ENCODE measurements at places on chromosomes 1 and 21.

GRCh38 chr1:231682779-231683178, 56.2 kb downstream of the DISC1 start:
- H3K4me1 ChIP-seq, result no peaks in the 10 kb centered on the region
- no peaks in the 10 kb centered on the region for H3K27me3 ChIP-seq
- DNase-seq, result no peak
- H3K4me3 ChIP-seq, result no peak overlapping the region

DNA sequence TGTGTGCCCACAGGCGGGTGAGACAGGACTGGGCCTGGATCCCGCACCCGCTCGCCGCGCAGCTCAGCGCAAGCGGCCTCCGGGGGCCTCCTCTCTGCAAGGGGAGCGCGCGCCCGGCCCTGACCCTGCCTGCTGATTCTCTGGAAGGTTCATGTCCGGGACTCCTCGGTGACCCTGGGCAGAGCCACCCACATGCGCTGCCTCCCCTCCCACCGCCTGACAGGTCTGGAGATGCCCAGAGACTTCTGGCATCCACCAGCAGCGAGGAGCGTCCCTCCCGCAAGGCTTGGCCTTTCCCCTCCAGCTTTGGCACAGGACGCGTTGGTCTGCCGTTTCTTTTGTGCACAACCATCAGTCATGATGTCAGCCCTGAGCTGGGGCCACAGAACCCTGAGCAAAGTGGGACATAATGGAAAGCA, 42.0 kb upstream of the COL6A2 start:
- H3K4me3 ChIP-seq, result no peak overlapping the region
- no peaks in the 10 kb centered on the region for H3K27me3 ChIP-seq
- no peaks in the 10 kb centered on the region for H3K36me3 ChIP-seq
- no peaks in the 10 kb centered on the region for H3K4me1 ChIP-seq

- H3K27me3 ChIP-seq, result no peaks in the 10 kb centered on the region
- peaks cover 45% of the 10 kb centered on the region for H3K4me1 ChIP-seq
- DNase-seq, result peak; percentile 84
- peak within 1 kb of the TSS; percentile 85 for H3K27ac ChIP-seq
- no peaks in the 10 kb centered on the region for H3K36me3 ChIP-seq
Measured at GRCh38 chr1:36323636-36324352, at the start of gene EVA1B. EVA1B (minus strand) TSS chr1:36323645; CDS start chr1:36323037, 608 bp downstream.

GRCh38 chr1:115505148-115505571, 136.6 kb upstream of the VANGL1 start:
- no peaks in the 10 kb centered on the region for H3K27me3 ChIP-seq
- H3K27ac ChIP-seq, result no peak overlapping the region
- no peak overlapping the region for H3K4me3 ChIP-seq
- no peak for DNase-seq
- H3K36me3 ChIP-seq, result no peaks in the 10 kb centered on the region

GRCh38 chr1:63732666-63733065, 41.2 kb upstream of the ROR1 start:
- H3K27me3 ChIP-seq, result no peaks in the 10 kb centered on the region
- H3K4me1 ChIP-seq, result no peaks in the 10 kb centered on the region
- DNase-seq, result no peak
- H3K27ac ChIP-seq, result no peak overlapping the region

DNA sequence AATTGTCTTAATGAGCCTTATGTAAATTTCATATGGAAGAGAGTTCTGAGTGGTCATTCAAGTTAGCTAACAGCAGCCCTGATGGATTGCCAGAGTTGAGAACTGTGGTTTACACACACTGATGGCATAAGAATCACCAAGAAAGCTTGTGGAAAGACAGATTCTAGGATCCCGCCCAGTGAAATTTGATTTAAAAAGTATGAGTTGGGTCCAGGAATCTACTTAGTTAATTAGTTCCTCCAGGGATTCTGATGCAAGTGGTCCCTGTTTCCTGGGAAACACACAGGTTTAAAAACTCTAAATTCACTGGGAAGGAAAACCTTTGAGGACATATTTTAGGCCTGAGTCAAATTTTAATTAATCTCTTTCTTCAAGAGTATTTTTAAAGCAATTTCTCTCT, 144.3 kb downstream of the NTPCR start:
- H3K4me3 ChIP-seq, result no peak overlapping the region
- no peaks in the 10 kb centered on the region for H3K27me3 ChIP-seq
- no peak overlapping the region for H3K27ac ChIP-seq
- no peaks in the 10 kb centered on the region for H3K36me3 ChIP-seq
- H3K4me1 ChIP-seq, result peaks cover 11% of the 10 kb centered on the region

DNA sequence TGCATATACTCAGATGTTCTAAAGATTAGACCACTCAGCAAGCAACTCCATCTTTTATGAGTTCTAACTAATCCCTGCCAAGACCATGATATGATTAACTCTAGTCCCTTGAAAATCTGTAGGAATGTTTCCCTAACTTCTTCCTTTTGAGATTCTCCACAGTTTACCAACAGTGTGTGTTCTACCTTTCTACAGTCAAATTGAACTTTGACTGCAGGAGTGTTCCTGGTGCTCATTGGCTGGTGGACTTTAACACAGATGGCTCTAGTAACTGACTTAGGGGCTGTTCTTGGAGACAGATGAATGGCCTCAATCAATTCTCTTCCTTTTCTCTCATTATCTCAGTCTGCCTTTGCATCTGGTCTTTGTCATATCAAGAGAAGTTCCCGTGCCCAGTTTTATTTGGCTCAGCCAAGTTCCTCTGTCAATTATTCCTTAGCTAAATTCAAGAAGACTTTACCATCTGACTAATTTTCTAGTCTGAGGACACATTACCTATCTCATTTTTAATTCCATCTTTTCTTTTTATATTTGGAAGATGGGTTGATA, 643.9 kb upstream of the CAMK1G start:
- H3K27ac ChIP-seq, result no peak overlapping the region
- no peaks in the 10 kb centered on the region for H3K36me3 ChIP-seq
- no peaks in the 10 kb centered on the region for H3K4me1 ChIP-seq
- no peak overlapping the region for H3K4me3 ChIP-seq
- no peak for DNase-seq

DNA sequence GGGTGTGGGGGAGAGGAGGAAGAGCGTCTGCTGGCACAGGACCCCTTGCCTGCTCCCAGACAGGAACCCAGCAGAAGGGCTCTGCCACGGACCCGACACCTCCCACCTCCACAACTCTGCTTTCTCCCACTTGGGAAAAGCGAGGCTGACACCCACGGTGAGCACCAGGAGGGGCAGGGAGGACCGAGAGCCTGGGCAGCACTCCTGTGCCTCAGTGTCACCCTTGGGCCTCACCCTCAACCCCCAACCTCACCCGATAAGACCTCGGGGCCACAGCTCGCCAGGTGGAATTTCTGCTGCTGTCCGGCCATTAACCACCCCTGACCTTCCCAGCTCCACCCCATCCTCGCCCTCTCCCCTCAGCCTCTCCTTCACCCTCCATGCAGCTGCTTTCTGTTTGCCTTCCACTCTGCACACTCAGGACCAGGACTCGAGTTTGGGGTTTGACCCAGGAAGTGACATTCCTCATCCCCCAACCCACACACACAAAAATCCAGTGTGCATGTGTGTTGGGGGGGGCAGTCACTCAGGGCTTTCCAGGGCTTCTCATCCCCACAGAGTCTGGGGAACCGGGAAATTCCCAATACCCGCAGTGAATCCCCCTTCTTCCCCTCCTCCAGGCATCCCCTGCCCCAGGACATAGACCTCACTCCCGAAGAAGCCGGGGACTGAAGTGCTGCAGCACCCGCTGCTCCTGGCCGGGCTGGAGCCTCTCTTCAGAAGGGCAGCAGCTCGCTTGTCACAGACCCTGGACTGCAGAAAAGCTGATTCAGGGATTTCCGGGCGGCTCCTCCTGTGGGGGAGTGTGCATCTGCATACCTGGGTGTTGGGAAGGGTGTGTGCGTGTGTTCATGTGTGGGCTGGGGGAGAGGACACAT, 65.8 kb downstream of the SYT2 start:
- H3K36me3 ChIP-seq, result no peaks in the 10 kb centered on the region
- no peak overlapping the region for H3K27ac ChIP-seq

DNA sequence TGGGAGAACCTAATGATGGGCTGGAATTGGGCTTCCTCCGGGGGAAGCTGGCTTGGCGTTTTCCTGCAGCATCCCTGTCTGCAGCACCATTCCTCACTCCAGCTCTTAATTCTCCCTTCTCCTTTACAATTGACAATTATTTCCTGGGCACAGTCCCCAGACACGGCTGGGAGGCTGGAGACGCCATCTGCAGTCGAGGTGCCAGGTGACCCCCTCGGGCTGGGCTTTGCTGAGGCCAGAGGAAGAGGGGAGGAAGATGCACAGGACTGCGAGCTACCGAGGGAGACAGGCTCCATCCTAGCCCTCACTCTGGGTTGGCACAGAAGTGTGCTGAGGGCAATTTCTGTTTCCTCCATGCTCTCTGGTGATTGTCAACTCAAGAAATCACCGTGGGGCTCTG, 453.8 kb downstream of the PTPRU start:
- no peak overlapping the region for H3K4me3 ChIP-seq
- H3K4me1 ChIP-seq, result no peaks in the 10 kb centered on the region
- no peak overlapping the region for H3K27ac ChIP-seq
- no peaks in the 10 kb centered on the region for H3K36me3 ChIP-seq
- no peaks in the 10 kb centered on the region for H3K27me3 ChIP-seq

DNA sequence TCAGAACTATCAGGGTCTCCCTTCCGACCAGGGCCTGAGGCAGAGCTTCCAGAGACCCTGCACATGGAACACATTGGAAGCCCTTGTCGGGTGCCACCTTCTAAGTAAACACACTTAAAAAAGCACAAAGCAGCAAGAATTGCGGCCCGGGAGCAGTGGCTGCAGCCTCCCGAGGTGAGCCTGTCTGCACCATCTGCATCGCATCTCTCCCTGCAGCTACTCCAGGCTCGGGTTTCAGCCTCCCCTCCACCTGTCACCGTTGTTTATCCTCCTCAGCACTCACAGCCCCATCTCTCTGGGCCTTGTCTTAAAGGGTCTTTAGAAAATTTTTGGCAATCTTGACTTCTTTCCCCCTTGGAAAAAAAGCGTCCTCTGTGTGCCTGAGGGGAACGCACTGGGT, 95.1 kb upstream of the ARHGEF16 start:
- no peaks in the 10 kb centered on the region for H3K36me3 ChIP-seq
- DNase-seq, result no peak
- no peaks in the 10 kb centered on the region for H3K27me3 ChIP-seq
- H3K4me3 ChIP-seq, result no peak overlapping the region
- no peaks in the 10 kb centered on the region for H3K4me1 ChIP-seq
